Inflammatory macrophage treated with lipopolysaccharide for 4 hours (primary cell): ENCODE measurements at places on chromosomes 3 and 15.

DNA sequence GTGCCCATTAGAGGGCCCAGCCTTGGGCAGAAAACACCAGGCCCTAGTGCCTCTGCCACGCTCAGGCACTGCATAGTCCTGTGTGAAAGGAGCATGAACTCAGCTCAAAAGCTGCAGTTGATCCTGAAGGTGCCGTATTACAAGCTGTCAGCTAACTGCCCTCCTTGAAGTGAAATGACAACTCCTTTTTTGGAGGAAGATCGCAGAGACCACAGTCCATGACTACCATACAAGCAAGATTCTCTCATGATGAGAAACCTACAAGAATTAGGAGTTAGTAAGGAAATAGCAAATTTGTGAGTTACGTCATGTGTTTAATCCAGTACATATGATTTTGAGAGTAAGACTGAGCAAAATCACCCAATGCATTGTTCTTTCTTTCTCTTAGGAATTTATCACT lies 513.9 kb upstream of the NR2F2 start:
- DNase-seq, result no peak

- no peak for DNase-seq
Observed at GRCh38 chr15:78073046-78073787, 4.3 kb downstream of the TBC1D2B start.

DNA sequence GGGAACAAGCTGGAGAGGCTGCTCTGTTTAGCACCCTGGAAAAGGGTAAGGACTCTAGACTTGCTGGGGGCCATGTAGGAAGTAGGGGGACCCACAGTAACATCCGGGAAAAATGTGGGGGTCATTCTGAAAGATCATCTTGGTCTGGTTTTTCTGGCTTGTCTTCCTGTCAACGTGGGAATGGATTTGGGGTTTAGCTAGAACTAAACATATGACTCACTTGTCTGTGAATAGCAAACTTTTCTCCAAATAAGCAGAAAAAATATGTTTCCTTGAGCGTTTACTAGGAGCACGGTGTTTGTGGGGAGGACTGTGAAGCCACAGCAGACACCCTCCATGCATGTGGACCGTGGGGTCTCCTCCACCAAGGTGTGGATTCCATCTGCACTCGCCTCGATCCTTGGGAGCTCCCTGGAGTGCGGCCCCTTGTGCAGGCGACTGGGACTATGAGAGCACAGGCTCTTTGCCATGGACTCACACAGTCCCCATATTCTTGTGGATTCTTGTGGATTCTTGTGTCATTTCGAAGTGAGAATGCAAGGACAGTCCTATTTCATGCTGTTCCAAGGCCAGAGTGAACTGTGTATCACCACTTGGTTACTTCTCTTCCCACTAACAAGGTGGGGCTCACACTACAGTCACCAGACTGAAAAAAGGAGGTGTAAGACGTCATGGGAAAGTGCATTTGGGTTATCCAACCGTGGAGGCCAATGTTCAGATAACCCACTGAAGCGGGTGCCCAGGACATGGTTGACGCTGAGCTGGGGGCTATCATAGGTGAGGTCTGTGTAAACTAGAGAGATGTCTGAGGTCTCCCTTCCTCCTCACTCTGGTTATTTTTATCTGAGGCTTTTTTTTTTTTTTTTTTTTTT lies 25.5 kb downstream of the PGPEP1L start:
- DNase-seq, result no peak

GRCh38 chr3:176505878-176506621 lies 691.2 kb downstream of the TBL1XR1 start:
- no peak for DNase-seq

DNA sequence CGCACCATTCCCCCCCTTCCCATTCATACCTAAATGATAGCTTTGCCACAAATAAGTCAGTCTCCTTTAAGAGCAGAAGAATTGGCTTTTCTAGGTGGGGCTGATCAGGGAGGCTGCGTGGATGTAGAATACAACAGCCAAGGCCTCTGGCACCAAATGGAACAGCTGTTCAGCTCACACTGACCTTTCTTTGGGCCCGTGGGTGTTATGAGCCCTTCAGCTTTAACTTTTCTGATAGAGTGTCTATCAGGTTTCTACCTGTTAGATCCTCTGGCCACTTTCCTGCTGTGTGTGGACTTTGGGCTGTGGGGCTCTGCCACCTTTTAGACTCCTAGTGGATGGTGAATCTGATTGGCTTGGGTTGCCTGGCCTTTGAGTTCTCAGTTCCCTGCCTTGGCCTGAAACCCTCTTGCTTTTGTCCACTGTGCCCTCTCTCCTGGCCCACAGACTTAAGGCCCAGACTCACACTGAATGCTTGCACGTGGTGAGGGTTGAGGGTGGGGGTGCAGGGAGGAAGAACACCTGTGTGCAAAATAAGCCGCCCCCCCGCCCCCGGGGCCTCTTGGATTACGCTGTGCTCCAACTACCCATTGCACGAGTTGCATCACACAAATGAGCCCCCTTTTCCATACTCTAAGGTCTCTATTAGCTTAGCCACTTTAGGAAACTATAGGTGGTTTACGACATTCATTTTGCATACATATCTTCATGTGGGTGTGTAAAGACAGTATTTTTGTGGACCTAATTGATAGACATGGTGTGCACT lies 1.3 kb upstream of the RFX7 start:
- no peak for DNase-seq

DNA sequence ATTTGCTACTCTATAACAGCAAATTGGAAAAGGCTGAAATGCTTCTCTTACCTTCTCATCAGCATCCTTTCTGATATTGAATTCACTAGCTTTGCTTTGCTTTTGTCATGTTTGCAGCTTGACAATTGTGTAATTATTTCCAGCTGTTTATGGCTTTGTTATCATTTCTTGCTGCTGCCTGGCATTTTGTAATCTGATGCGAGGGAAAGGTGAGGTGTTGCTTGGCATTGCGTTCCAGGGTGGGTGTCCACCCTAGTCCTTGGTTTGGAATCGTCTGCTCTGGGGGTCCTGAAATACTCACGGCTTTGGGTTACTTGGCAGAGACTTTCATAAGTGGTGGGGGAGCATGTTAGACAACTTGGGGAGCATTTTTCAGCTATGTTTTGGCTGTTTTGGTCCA lies 2.9 kb downstream of the CACNA2D3 start:
- no peak for DNase-seq

- DNase-seq, result no peak
Observed at GRCh38 chr15:100726421-100727190, 124.2 kb downstream of the ASB7 start.

DNA sequence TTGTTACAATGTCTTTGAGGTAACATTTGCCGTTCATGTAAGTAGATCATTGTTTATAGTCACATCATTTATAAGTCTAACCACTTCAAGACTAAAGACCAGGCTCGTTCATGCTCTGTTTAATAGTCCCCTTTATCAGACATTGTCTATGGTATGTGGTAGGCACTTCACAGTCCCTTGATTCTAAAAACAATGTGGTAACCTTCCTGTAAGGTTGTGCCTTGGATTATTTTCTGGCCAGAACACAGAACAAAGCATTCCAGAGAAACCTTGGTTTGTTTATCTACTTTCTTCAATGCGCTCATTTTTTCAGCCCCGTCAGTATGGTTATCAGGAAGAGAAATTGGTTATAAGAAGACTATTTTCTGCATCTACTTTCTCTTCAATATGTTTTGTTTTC lies 16.3 kb upstream of the ST3GAL6 start:
- DNase-seq, result no peak

GRCh38 chr3:195853996-195854395 lies 42.3 kb upstream of the MUC4 start:
- no peak for DNase-seq

GRCh38 chr15:90427185-90427584 lies 39.1 kb downstream of the IQGAP1 start:
- no peak for DNase-seq

DNA sequence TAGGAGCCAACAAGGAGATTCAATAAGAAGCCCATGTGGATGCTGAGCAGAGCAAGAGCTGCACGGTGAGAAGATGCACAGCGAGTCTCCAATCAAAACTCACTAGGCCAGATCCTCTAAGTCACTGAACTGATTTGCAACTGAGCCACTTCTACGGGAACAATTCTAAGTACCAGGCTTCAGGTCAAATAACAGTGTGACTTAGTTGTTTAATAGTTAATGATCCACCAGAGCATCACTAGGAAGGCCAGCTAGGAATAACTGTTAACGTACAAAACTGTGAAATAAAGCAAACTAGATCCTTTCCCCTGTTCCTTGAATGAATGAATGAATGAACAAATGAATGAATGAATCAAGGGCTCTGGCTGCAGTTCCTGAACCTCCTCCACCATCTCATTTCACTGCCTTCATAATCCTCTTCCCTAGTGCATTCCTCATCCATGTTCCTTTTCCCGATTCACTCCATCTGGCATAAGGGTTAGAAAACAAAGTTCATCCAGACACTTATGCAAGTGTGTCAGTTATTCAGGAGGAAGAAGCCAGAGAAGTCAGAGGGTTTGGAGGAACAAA lies 59.7 kb downstream of the ATP8B4 start:
- no peak for DNase-seq

DNA sequence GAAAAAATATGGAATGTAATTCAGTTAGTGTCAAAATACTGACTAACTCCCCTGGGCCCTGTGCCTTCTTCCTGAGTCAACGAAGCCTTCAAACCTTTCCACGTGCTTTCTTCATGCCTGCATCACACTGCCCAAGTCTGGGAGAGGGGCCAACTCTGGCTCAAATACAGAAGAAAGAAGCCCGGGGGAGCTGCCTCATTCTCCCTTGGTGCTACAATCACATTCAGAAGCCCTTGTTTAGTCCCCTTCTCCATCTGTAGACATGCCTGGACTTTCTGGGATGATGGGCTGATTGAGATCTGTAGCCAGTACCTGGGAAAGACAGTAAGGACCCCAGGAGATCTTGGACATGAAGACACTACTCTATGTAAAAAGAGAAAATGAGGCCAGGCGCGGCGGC lies 77.8 kb upstream of the GSK3B start:
- no peak for DNase-seq

GRCh38 chr15:90945091-90945490 lies 9.6 kb upstream of the RCCD1 start:
- peak; percentile 84 for DNase-seq

GRCh38 chr3:192033246-192033645 lies 572.3 kb downstream of the PYDC2 start:
- DNase-seq, result no peak
